Cortex of kidney (tissue), 1 donor: ENCODE measurements at places on chromosomes 16 and 17.

DNA sequence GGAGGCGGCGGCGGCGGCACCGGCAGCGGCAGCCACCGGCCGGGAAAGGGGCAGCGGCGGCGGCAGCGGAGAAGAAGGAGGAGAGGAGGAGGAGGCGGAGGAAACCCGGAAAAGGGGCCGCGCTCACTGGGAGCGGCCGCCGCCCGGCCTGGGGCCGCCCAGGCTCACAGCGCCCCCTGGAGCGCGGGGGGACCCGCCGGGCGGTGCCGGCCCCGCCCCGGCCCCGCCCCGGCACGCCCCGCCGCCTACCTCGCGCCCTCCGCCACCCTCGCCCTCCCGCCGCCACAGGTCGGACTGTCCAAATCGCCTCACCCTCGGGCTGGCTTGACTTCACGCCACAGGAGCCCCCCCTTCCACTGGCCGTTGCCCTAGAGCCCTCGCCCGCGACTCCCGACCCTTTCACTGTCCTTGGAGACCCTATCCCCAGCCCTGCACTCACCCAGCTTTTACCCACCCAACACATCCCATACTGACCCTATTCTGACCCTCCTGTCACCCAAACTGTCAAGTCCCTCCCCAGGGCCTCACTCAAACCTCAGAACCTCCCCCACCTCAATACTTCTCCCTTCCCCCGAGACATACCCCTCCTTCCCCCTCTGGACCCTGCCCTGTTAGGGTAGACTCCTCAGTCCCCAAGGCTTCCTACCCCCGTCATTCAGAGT is at the start of gene CSNK2A2:
TSS of gene CSNK2A2 (minus strand) at position 85 of the 662 bp plus-strand sequence. CDS start 370 bp downstream, outside the sequence.
- DNase-seq: no peak

- DNase-seq: no peak
Observed at GRCh38 chr17:44191941-44192496, 5.2 kb downstream of the TMUB2 start.

DNA sequence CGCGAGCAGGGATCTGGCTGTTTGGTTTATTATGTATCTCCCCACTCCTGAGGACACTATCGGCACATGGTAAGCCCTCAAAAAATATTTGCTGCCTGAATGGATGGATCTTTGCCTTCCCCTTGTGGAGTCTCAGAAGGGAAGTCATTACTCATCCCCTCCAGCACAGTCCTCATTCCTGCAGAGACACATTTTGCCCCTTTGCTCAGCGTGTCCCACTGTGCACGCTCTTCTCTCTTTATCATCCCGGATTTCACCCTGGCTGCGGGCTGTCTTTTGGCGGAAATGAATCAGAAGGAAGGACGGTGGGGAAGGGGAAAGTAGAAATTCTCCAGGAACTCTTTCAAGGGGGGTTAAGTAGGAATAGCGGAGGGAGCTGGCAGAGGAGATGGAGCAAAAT is 125.2 kb upstream of the CDC42EP4 start:
- DNase-seq: no peak

GRCh38 chr17:82710499-82711232 is 5.8 kb upstream of the FN3KRP start:
- DNase-seq: no peak

GRCh38 chr17:64129765-64130558 is at the start of gene ERN1:
ERN1 (minus strand) TSS chr17:64130144; CDS start chr17:64130029, 115 bp downstream.
- peak; percentile 55 for DNase-seq

- DNase-seq: no peak
Observed at GRCh38 chr16:84841787-84842300, 22.1 kb downstream of the CRISPLD2 start.

- no peak for DNase-seq
Observed at GRCh38 chr17:80675438-80676095, 130.9 kb downstream of the RPTOR start.

- DNase-seq: no peak
Observed at GRCh38 chr16:22428654-22429053, 54.2 kb upstream of the CDR2 start.

DNA sequence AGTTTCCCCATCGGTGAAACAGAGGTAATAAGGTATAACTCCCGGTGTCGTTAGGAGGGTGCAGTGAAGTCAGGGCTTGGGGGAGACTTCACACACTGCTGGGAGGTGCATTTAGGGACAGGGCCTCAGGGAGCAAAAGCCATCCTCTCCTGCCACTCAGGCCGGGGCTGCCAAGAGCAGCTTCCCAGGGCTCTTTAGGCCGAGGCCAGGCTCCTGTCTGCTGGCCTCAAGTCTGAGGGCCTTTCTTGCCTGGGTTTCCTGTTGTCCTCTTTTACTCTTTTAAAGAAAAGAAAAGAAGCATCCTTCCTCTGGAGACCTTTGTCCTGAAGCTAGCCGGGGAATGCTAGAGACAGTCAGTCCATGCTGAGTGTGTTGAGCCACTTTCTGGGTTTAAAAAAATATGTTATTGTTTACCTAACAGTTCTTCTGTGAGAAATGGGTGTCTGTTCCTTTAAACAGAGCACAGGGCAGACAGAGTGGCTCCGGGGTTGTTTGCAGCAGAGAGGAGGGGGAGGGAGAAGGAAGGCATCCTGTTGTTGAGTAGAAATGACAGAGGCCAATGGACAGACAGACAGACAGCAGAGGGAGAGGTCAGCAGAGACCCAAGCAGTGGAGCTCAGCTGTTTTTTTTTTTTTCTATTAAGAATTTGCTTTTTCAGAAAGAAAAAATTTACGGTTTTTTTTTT is 79.1 kb downstream of the C17orf67 start:
- DNase-seq: no peak

GRCh38 chr17:68592009-68592408 is 9.2 kb downstream of the FAM20A start:
- DNase-seq: no peak

- no peak for DNase-seq
Observed at GRCh38 chr17:74217037-74217730, 3.8 kb downstream of the TTYH2 start.

DNA sequence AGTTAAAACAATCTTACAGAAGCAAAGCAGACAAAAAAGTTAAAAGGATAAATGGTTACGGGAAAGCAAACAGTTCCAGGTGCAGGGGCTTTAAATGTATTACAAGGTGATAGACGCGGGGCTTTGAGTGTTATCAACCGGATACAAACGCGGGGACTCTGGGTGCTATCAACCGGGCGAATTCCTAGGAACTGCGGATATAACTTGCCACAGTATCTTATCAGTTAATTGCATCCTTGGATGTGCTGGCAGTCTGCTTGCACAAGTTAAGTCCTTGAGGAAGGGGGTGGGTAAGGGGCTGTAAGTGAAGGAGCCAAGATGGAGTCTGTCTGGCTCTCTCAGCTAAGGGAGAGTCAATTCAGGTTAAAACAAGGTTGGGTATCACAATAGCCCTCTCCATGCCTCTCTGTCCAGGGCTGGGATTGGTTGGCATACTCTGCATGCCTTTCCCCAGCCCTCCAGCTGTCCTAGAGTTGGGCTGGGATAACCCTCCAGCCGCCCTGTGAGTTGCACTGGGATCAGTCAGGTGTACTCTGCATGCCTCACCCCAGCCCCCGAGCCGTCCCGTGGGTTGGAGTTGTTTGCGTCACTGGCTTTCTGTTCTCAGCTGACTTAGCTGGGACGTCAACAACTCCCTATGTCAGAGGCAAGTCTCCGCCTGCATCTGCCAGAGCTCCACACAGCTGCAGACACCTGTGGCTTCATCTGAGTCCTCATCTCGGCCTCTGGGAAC is 40.9 kb downstream of the TMEM235 start:
- no peak for DNase-seq

DNA sequence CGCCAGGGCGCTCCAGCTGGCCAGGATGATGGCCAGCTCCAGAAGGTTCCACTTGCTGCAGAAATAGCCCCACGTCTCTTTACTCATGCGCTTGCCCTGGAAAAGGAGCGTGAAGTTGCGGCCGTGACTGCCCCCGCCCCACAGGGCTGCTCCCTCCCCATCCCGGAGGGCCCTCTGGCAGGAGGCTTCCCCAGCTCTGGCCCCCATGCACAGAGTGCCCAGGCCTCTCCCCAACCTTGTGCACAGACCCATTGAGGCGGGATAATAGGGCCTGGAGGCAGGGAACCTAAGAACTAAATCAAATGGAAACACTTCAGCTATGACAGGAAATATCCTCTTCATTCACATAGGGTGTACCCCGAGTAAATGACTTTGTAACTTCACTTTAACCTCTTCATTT is 21.2 kb upstream of the GCSH start:
- no peak for DNase-seq

GRCh38 chr16:53707671-53708070 is 3.7 kb downstream of the FTO start:
- no peak for DNase-seq

DNA sequence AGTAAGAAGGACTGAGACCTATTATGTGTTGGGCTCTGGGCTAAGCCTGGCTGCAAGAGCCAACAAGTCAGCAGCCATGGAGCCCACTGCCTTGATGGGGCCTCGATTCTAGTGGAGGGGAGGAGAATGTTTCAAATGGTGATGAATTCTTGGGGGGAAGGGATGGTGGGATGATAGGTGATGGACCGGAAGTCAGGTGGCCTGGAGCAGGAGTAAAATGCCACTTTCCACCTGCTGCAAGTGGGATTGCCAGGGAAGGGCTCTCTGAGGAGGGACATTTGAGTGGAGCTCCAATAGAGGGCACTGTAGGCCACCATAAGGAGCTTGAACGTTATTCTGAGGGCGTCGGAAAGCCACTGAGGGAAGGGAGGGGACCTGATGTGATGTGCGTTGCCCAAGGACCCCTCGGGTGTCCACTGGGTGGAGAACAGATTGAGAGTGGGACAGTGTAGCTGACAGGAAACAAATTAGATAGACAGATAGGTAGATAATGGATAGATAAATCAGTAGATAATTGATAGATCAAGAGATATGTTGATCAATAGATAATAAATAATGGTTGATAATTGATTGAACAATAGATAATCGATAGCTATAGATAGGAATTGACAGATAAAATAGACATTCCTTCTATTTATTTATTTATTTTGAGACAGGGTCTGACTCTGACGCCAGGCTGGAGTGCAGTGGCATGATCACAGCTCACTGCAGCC is 18.2 kb upstream of the NXPH3 start:
- DNase-seq: no peak

- no peak for DNase-seq
Observed at GRCh38 chr16:81573533-81574020, 129.0 kb downstream of the CMIP start.

DNA sequence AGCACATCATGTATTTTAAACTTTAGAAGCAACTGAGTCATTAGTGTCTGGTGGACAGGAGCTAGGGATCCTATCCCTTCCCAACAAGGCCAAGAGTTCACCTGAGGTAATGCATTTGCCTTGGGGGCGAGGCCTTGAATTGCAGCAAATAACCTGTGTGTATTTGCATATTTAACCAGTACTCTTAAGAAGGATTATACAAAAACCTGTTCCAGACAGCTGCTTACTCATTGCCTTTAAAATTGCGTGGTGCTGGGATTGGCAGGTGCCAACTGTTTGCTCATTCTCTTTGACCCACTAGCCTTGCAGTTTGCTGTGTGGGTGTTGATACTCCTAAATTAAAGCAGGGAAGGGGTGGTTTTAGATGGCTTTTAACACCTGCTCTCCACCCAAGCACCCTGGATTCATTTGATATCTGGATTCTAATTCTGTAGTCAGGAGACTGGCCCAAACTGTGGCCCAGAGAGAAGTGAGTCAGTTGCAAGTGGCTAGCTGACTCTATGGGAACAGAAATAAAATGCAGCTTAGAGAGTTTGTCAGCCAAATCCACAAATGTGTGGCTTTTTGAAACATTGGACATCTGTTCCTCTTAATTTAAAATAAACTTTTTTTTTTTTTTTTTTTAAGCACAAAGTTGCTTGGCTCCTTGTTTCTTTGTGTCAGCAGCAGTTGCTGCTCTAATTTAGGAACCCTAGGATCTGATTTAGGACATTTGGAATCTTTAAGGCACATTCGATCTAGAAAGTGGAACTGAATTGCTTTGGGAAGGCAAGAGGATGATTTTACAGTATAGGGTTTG is 46.9 kb downstream of the TUBD1 start:
- no peak for DNase-seq

DNA sequence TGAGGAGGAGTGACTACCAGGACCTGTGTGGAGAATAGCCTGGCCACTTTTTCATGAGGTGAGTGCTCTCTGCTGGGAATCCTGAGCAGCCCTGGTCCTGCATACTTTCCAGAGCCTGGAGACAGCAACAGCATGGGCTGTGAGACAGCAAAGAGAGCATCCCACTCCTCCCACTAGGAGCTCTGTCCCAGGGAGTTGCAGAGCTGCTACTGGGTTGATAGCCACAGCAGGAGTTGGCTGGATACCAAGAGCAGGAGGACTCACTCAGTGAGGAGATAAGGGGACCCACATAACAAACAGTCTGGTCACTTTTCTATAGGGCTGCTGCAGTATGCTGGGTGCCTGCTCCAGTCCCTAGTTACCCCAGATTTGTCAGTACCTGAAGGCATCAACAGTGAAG is 439.3 kb upstream of the CDH8 start:
- DNase-seq: no peak

GRCh38 chr17:59328601-59329000 is 2.9 kb upstream of the YPEL2 start:
- DNase-seq: no peak

GRCh38 chr16:12349936-12350850 is 373.7 kb downstream of the SNX29 start:
- DNase-seq: no peak

GRCh38 chr17:28460901-28461300 is 12.5 kb upstream of the SLC13A2 start:
- DNase-seq: no peak

DNA sequence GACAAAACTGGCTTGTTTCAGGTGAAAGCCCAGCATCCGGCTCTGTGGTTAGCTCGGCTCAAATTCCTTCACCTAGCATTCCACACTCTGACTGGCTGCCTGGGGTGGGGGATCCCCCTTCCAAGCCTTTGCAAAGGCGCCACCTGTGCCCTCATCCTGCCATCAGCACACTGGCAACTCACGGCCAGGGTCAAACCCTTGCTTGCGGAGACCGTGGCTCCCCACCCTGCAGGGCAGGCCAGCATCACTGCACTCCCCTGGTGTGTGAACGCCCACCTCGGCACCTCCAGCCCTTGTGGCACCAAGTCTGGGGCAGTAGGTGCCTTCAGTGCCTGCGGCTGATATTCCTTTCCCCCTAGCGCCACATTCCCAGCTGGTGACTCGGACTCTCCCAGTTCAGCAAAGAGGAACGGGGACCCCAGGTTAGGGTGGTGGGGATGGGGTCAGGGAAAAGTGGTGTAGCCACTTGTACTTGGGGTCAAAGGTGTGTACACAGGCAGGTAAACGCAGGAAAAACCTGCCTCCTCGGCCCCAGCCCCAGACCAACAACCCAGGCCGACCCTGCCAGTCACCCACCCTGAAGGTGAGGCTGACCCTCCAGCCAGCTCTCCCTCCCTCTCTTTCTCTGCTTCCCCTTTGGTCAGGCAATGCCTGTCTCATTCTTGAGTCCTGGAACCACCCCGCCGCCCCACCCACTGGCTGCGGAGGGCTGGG is 1.1 kb downstream of the FLII start:
- no peak for DNase-seq

- no peak for DNase-seq
Observed at GRCh38 chr16:71347146-71347545, 11.4 kb upstream of the CALB2 start.

DNA sequence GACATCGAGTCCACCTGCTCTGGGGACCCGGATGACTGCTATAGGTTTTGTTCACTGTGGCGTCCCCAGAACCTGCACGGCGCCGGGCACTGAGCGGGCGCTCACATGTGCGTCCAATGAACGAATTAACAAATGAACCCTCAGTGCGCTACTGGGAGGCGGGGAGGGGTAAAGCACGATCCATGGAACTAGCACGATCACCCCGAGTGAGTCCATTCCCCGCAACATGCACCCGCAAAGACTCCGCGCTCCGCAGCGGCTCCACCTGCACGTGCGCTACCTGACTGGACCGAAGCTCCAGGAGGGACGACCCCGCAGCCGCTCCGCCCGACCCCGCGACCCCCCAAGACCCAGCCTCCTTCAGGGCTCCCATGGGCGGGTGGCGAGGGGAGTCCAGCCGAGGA is 491 bp downstream of the TRAP1 start:
- no peak for DNase-seq
